Suppressor macrophage treated with lipopolysaccharide for 1 hour (primary cell): ENCODE measurements at places on chromosomes 11 and 22.

- no peak for DNase-seq
Observed at GRCh38 chr11:93169950-93170561, 27.7 kb downstream of the SLC36A4 start.

- DNase-seq: no peak
Observed at GRCh38 chr11:92946707-92947106, 22.7 kb upstream of the MTNR1B start.

DNA sequence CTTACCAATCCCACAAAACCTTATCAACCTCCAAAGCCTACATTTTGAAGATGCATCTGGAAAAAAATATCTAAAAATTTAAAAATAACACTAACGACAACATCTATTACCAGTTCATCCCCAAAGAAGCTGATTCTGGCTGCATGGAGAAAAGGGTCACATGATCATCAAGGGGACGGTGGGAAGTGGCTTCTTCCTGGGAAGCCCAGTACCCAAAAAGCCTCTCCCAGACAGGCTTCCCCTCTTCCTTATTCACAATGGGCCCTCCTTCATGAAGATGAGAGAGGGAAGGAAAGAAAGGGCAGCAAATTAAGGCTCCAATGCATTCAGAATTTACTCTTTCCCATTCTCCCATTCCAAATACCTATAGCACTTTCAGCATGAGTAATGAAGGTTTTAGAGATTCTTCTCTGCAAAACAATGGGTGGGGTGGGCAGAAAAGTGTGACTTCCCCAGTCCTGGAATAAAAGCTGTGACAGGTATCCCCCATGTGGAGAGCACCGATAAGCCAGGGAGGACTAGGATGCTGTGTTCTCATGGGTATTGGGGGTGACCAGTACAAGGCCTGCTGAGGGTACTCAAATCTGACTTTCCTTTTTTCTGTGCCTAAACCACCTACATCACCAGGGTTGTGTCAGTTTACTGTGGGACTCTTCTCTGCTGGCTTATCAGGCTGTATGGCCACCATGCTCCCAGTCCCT, 88.2 kb downstream of the SIK3 start:
- DNase-seq: no peak

DNA sequence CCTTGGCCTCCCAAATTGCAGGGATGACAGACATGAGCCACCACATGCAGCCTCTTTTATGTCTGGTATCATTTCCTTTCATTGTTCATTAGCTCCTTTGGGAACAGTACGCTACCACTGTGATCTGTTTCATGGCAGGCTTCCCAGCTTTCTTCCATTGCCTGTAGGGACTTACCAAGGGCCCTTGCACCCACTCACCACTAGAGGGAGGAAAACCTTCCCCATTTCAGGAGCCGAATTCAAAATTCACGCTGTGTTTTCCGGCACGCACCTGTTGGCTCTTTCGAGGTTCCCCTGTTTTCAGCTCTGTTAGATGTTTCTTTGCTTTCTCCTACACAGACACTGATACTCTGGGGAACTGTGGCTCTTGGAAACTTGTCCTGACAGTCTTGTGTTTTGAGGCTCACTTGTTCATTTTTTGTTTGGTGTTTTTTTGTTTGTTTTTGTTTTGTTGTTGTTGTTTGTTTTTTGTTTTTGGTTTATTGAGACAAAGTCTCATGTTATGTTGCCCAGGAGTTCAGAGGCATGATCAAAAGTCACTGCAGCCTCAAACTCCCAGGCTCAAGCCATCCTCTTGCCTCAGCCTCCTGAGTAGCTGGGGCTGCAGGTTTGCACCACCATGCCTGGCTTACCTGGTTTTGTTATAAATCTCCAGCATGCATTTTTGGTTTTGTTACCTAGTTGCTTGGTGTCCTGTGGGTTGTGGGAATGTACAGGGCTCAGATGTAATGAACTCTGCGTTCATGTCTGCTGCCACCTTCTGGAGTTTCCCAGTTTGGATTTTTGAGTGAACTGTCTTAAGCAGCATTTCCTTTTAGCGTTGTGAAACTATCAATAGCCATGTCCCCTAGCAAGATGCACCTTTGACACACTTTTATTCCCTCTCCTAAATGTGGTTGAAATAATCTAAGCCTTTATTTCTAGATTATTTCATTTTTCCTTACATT, 2.3 kb downstream of the KRTAP5-11 start:
- peak; percentile 41 for DNase-seq

DNA sequence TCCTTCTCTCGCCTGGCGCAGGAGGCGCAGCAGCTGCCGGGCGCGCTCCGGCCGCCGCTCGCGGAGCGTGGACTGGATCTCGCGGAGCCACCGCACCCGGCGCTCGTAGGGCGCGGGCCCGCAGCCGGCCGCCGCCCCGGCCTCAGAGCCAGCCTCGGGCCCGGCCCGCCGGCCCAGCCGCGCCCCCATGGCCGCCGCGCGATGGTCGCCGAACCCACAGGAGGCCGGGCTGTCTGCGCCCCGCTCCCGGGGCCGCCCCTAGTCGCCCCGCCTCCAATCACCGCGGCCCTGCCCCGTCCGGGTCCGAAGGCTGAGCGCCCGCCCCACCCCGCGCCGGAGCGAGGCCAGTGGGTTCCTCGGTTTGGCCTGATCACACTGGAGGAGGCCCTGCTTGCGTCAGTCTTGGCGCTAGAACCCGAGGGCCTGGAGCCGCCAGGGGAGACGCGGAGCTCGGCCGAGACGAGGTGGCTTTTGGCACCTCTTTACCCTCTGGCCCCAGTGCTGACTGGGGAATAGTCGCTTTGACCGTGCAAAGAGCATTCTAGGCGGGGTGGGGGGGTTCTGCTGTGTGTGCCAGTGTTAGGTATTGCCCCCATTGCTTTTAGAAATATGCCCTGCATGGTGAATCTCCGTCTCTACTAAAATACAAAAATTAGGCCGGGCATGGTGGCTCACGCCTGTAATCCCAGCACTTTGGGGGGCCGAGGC, at the start of gene LRRC75B:
TSS of gene LRRC75B (minus strand) at position 223 of the 708 bp plus-strand sequence. CDS start at position 189, 34 bp downstream.
- peak; percentile 78 for DNase-seq

DNA sequence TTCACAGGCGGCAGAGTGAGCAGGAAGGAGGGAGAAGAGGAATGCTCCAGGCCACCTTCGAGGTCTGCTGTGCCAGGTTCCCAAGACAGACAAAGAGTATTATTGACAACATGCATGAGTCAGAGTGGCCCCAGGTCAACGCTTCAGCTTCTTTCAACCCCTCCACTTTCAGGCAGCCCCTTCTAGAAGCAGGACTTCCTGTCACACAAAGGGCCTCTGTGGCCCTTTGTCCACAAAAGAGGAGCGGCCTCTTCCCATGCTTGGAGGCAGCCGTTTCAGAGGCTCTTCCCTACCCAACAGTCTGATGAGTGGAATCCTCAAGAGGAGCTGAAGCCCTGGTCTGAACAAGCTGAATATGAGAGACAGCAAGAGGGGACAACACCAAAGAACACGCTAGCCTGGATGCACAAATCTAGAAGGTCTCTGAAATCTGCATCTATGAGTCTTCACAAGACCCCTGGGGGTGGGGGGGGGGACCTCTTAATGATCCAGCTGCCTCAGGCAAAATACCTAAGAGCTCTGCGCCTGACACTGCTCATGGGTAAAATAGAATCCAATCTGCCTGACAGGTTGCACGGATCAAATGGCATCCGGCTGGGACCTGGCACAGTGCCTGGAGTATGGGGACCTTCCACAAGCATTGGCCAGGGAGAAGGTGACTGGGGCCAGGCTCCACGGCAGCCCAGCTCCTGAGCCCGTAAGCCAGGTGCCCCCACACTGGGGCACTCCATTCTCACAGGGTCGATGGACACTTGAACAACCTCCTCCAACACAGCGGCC, 67.5 kb downstream of the PACSIN2 start:
- no peak for DNase-seq

DNA sequence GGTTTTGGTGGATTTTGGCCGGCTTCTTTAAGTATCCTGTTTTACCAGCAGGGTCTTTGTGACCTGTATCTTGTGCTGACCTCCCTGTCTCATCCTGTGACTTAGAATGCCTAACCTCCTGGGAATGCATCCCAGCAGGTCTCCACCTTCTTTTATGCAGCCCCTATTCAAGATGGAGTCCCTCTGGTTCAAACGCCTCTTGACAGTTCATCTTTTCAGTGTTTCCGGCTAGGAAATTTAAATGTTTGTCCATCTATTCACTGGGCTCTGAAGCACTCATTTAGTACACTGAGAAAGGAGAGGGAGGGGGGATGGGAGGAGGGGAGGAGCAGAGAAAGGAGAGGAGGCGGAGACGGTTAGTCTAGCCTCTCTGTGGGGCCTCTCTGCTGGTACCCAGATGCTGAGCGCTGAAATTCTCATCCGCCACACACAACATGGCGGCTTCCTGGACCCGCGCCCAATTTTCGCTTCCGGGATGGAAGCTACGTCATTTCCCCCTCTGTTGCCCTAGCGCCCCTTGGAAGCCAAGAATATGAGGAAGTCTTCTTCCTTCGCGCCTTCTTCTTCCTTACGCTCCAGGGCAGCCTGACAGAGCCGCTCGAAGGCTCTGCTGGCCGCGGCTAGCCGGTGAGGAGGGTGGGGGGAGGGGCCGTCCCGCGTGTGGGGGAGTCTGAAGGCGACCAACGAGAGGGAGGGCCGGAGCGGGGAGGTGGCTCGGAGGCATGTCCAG, 69.0 kb upstream of the SYT13 start:
- DNase-seq: peak; percentile 80

DNA sequence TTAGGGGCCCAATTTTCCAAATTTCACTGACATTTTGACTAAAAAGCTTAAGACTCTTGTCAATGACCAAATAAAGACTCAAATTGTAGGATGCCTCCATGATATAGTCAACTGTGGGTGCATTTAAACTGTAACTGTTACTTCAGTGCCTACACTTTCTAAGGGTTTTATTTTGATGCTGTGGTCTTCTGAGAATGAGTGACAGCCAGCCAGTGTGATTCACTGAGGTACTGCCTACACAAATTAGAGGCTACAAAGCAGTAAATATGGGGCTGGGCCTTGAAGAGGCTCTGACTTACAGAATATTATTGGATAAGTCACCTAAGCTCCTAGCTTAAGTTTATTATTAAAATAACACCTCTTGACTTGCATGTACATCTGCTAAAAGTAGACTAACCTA, 210.6 kb downstream of the SWAP70 start:
- no peak for DNase-seq

DNA sequence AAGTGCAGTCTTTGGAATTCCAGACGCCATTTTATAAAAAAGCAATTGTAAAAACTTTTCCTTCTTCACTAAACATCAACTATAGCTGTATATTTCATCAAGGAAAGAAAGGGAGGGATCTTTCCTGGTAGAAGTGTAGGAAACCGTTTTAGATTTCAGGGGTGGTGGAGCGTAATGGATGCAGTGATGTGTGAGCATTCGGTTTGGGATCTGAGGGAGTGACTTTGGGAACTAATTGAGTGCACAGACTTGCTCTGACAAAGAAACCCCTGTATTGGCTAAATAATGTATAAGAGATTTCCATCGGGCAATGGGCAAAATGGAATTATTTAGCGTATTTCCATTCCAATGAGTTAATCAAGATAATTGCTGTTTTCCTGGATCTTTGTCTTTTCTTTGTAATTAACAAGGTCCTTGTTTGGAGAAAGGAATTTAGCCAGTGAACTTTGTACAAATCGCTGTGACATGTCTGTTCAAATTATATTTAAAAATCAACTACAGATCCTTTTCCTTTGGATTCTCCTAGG, 125.0 kb upstream of the NARS2 start:
- DNase-seq: no peak

GRCh38 chr11:12117200-12117599, 6.8 kb downstream of the MICAL2 start:
- DNase-seq: no peak

- no peak for DNase-seq
Observed at GRCh38 chr22:37101311-37102066, 8.0 kb downstream of the TMPRSS6 start.

DNA sequence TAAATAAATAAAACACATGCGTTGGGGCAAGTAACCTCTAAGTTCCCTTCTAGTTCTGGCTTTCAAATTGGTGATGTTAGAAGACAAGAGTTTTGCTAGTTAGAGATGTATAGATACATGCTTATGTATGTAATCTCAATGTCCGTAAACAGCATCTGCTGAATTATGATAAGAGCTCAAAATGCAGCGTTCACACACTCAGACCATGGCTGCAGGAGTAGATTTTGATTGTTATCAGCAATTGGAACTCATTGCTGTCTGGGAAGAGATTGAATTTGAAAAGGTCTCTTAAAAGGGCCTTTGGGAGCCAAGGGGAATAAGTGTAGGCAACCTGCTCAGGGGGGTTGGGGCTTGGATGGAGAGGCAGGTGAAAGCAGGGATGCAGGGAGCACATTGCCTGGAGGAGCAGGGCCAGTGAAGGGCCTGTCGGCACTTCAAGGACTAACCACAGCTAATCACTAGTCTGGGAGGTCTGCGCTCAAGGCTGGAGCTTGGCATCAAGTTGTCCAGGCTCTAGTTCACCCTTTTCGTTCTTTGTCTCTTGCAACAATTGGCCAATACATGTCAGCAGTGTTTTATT, 2.7 kb upstream of the RAG1 start:
- no peak for DNase-seq

DNA sequence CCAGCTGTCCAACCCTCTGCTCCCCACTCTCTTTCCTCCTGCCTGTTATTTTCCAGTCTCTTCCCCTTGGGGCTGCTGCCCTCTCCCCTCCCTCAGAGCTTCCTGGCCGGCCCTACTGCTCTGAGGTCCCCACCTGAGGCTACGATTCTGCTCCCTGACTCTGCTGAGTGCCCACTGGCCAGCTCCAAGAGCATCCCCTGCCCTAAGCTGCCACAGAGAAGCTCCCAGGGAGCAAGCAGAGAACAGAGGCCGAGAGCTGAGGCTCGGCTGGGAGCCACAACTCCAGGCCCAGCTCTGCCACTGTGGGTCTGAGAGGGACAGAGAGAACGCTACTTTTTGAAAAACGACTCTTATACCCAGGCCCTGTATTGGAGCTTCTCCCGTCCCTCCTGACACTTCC, 61.1 kb downstream of the CHRDL2 start:
- no peak for DNase-seq

DNA sequence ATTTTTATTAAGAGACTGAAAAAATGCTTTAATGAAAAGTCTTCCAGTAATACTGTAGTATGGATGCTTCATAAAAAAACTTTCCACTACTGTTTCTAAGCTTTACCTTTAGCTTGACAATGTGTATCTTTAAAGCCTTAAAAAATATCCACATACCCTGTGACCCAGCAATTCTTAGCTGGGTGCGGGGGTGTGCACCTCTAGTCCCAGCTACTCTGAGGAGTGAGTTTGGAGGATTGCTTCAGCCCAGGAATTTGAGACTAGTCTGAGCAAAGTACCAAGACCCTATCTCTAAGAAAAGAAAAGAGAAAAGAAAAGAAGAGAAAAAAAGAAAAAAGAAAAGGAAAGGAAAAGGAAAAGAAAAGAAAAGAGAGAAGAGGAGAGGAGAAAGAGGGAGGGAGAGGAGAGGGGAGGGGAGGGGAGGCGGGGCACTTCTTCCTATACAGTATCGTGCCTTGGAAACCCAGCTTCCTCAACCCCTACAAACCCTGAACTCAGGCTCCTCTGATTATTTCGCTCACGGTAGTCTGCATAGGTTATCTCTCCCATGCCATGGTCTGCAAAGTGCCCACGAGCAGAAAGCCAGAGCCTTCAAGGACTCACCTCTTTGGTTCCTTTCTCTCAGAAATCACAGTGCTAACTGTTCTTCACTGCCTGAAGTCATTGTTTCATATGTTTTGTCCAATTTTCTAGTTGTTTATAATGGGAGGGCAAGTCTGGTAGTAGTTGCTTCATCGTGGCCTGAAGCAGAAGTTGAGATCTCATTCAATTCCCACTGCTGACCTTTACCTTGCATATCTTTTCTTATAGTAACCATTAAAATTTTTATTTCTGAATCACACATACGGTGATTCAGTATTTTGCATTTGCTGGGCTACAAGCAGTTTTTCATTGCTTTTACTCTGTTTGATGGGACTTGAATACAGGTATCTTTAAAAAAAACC, 82.2 kb downstream of the FAM83F start:
- peak; percentile 29 for DNase-seq
